ENCODE measurements at places on chromosomes 12 and 14.

- no peak for DNase-seq
Observed at GRCh38 chr14:20976291-20976690, 13.5 kb upstream of the METTL17 start.

DNA sequence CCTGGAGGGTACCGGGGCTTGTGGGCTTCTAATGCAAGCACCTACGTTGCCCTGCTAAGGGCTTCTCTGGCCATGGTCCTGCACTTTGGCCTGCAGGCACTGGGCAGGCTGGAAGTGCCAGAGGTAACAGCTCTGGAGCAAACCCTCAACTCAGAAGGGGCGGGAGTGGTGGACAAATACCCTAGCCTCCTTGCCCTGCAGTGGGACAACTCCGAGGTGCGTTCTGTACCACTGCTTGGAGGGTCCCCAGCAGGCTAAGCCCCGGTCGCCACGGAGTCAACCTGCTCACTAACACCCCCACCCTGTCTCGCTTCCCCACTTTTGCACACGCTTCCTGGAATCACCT is 20.4 kb upstream of the BEGAIN start:
- no peak for DNase-seq

DNA sequence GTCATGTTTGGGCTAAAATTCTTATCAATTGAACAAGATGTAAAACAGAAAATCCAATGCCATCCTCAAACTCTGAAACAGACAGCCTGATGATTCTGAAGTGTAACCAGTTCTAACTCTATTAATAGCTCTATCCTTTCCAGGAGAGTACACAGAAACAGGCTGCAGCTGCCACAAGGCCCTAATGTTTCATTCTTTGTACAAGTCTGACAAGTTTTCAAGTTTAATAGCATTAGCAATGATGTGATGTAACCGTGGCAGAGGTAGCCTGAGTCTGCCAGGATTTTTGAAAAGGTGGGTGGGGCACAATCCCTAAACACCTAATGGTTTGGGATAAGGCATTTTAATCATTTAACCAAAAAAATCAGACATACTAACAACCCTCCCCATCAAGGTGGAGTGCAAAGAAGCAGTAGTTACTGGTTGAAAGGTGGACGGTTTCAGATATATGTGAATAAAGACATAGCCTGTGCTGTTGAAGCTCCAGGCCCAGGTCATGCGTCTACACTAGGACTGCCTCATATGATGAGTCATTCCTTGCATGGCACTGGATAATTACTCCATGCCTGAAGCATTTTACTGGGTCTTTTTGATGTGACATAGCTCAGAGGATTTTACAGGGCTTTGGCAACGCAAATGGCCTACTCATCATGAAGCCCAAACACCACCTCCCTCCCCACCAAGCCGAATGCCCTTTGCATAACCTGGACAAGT is 145.1 kb upstream of the GRIP1 start:
- DNase-seq = peak; percentile 61

GRCh38 chr14:44317441-44317746 is 189.7 kb downstream of the FSCB start:
- DNase-seq = no peak
